ENCODE measurements at places on chromosomes 1 and 21. TPM values are rescaled to one million over a fixed set of nuclear protein-coding genes. Genes with fewer than 3 reads are reported as not detected.

Gene CFAP107
- not detected for total RNA-seq

Gene RIPPLY3
- 28.0 TPM for total RNA-seq

Gene PFDN2
- 64.3 TPM for total RNA-seq

Gene RAB3B
- 58.1 TPM for total RNA-seq

Gene NTMT2
- not detected for total RNA-seq

Gene FAM72C
- total RNA-seq, result 5.4 TPM

Gene CCDC190
- not detected for total RNA-seq

Gene SMPDL3B
- total RNA-seq, result 10.1 TPM

Gene SLC44A5
- total RNA-seq, result 4.2 TPM

Gene LCE1A
- not detected for total RNA-seq
